Eye (tissue), 1 donor: ENCODE measurements at places on chromosomes 11 and 22.

GRCh38 chr11:115238791-115239190, 265.4 kb downstream of the CADM1 start:
- DNase-seq: no peak

DNA sequence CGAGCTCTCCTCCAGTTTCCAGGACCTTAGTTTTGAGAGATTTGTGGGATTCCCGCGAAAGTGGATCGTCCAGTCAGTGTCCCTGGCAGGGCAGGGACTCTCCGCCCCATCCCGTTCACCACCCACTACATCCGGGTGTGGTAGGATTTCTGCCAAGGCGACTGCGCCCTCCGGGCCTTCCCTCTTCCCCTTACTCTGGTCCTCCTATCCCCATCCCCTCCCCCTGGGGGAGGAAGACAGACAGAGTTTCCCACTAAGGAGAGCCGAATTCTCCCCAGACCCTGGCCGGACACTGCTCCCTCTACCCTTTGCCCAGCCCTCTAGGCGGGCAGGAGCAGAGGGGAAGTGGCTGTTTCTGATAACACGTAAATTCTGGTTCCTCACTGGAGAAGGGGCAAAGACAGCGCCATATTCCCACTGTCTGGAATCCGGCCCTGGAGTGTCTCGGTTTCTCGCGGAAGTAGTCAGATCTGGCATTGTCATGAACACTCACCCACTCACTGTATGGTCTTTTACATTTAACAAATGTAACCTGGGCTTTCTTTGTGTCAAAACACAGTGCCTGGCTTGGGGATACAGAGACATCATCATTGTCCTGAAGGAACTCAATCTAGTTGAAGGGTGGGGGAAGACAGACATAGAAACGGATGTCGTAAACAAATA, 1.1 kb upstream of the NECTIN1 start:
- no peak for DNase-seq

- no peak for DNase-seq
Observed at GRCh38 chr11:75598900-75599299, 36.8 kb downstream of the SERPINH1 start.

GRCh38 chr22:17903564-17904295, 120.6 kb downstream of the MICAL3 start:
- DNase-seq: peak; percentile 69

- DNase-seq: no peak
Observed at GRCh38 chr22:33909911-33910310, 10.4 kb downstream of the LARGE1 start.

DNA sequence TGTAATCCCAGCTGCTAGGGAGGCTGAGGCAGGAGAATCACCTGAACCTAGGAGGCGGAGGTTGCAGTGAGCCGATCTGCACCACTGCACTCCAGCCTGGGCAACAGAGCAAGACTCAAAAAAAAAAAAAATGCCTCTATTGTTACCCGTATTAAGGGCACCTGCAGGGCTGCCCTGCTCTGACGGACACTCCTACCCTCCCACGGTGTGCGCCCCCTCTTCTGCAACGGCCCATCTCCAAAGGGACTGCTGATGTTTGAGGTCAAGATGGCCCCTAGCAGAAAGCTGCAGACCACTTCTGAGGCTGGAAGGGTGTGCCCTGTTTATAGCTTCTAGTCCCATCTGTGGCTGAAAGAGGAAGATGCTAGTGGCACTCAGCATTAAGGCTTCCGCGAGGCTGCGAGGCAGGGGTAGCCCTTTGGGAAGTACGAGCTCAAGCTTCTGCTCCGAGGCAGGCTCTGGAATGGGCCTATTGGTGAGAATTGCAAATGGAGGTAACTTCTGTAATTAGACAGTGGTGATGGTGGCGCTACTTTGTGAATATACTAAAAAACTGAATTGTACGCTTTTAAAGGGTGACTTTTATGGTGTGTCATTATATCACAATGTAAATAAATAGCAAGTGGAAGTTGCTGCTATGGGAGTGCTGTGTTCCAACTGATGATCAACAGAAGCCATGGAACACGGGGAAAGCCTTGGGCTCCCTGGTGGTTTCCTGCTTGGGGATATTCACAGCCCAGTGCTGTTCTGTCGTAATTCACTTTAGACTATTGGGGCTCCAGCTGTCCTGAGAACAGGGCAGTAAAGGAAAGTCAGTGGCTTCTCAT, 24.3 kb downstream of the ARFGAP2 start:
- DNase-seq: no peak

GRCh38 chr11:18313965-18314763, 7.8 kb downstream of the HPS5 start:
- no peak for DNase-seq

GRCh38 chr22:27687984-27688545, 113.5 kb downstream of the MN1 start:
- DNase-seq: no peak

- DNase-seq: no peak
Observed at GRCh38 chr11:11668781-11669180, 47.0 kb upstream of the GALNT18 start.

GRCh38 chr11:93131709-93132108, 66.1 kb downstream of the SLC36A4 start:
- peak; percentile 29 for DNase-seq

DNA sequence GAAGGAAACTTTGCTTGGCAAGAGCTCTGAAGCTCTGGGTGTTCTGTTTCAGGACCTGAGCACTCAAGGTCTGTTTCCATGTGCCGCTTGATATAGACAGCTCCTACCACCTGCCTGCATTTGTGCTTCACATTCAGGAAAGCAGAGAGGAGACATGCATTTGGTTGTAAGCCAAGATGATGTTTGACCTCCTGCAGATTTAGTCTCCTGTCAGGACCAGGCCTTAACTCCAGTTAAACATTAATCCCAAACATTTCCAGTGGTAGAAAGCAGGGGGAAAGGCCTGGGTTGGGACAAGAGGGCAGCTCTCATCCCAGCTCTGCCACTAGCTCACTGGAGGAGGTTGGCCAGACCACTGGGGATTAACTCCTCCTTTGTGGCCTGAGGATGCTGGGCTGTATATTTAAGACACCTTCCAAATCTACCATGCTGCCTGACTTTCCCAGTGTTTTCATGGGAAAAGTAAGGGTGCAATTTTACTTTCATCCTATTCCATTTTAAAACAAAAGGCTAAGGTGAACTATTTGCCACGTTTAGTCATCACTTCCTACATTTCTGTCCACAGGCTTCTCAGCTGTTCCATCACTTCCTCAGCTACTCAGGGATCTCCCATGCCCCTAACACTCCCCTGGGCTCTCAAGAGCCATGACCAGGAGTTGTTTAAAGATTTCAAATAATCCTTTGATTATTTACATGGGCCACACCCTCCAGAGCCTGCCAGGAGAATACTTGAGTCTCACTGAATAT, 80.9 kb downstream of the INSC start:
- no peak for DNase-seq

DNA sequence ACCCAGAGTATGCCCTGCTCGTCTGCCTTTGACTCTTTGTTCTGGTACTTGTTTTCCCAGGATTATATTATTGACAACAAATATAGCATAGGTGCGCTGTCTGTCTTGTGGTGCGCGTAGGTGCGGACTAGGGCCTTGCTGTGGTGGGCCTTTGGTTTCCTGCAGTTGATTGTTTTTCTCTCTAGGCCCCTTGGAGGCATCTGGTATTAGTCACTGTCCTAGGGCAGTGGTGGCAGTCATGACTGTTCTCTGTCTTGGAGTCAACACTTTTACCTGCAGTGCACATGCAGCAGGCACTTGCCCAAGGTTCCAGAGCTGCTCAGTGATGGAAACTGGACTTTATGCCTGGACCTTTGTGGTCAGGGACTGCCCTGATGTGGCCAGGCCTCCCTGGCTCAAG, 18.6 kb downstream of the PPP6R2 start:
- DNase-seq: no peak

DNA sequence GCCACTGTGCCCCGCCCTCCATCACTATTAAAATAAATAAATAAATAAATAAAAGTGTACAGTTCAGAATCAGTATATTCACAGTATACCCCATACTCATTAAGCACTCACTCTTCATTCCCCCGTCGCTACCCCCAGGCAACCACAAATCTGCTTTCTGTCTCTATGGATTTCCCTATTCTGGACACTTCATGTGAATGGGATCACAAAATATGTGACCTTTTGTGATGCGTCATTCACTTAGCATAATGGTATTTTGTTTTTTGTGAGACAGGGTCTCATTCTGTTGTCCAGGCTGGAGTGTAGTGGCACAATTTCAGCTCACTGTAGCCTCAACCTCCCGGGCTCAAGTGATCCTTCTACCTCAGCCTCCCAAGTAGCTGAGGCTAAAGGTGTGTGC, 52.8 kb downstream of the RBX1 start:
- DNase-seq: no peak

DNA sequence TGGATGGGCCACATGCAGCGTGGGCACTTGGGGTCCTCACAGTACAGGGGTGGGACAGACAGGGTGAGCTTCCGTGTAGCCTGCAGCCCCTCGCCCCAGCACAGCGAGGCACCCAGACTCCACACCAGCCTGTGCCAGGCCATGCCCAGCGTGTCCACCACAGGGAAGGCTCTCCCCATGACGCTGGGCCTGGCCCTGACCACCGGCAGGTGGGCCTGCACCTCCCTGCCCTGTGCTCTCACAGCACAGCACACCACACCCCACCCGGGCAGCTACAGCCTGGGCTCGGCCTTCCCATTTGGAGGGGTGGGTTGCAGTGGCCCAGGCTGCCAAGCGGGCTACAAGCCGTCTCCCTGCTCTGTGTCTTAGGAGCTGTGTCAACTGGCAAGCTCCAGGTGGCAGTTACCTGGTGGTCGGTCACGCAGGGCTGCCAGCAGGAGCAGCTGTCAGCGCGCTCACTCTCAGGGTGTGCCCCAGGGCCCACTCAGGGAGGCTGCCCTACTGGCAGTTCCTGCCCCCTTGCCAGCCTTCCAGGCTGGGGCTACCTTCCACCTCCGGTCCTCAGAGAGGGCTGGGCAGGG, 4.6 kb downstream of the MOB2 start:
- DNase-seq: no peak

- no peak for DNase-seq
Observed at GRCh38 chr11:109730669-109731068, 308.7 kb downstream of the C11orf87 start.

DNA sequence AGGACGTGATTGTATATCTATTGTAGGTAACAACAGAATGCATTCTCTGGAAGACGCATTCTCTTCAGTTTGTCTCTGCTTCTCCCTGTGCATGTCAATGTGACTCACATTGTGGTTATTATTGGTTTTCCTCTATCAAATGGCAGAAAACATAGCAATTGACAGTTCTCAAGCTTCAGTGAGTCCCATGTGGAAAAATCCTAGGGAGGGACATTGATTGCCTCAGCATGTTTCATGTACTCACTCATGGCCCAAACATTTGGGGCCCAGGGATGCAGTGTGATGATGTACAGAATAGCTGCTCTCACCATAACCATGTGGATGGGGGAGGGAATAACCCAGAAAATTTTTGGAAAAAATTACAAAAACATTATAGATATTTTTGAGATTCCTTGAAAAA, 9.3 kb upstream of the ARL14EP start:
- no peak for DNase-seq

DNA sequence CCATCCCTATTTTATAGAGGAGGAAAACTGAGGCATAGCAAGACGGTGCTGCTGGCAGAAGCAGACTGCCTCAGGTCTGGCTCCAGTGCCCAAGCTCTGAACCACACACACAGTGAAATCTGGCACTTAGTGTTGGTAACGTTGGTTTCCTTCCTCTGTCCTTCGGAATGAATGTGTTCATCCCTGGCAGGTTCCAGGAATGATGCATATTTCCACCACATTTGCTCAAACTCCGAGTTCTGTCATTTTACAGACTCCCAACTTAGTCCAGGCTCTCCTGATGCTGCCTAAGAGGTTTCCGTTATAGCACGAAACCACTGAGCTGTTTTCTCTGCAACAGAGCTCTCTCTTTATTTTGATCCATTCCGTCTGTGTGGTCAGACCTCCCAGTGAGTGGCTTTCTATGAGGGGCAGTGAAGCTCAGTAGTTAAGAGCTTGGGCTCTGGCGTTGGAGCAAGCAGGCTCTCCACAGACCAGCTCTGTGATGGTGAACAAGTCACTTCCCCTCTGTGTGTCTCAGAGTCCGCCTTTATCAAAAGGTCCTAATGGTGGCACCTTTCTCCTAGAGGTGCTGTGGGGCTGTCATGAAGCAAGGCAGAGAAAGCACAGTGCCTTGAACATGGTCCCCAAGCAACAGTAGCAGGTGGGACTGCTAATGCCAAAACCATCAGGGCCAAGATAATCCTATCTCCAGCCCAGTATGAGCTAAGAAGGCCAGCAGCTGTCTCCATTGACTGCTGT, 200.3 kb downstream of the MYO18B start:
- DNase-seq: peak; percentile 71
